Naive thymus-derived CD8-positive, alpha-beta T cell (primary cell): ENCODE measurements at places on chromosomes 12 and 14. TPM values are rescaled to one million over a fixed set of nuclear protein-coding genes. Genes with fewer than 3 reads are reported as not detected.
A peak's percentile ranks its signal among the peaks of the same experiment; 100 is the strongest.

The KRT78 gene
- not detected for polyA plus RNA-seq

The RPGRIP1 gene
- polyA plus RNA-seq, result 0.09 TPM

The DCAF5 gene
- polyA plus RNA-seq, result 73.1 TPM

The ADCY6 gene
- not detected for polyA plus RNA-seq

The ZDHHC22 gene
- not detected for polyA plus RNA-seq

The PSMA6 gene
- 378 TPM for polyA plus RNA-seq

- no peak for DNase-seq
Measured at GRCh38 chr14:85482552-85482951, 47.4 kb upstream of the FLRT2 start.

GRCh38 chr12:1373901-1374735, 220.3 kb downstream of the FBXL14 start:
- no peak for DNase-seq

- DNase-seq, result no peak
Measured at GRCh38 chr14:56162476-56162875, 44.3 kb downstream of the PELI2 start.

DNA sequence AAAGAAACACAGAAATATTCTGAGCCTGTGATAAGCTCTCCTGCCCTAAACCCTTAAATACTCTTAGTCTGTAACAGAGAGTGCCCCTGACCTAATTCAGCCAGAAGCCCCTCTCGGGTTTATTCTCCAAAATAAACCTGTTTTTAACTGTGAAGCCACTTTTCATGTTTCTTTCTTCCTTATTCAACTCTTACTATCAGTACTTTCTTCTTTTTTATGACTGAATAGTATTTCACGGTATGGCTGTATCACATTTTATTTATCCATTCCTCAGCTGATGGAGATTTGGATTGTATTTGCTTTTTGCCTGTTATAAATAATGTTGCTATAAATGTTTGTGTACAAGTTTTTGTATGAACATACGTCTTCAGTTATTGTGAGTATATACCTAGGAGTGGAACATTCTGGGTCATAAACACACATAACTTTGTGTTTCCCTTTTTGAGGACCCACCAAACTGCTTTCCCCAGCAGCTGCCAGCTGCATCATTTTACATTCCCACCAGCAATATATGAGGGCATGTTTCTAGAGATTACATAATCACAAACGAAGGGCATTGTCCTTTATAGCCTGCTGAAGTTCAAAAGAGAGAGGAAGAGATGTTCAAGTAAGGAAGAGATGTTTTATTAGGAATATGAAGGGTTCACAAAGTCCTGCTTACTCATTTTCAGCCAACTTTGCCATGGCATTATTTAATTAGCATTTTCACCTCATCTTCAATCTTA, 199.4 kb upstream of the NUDT4 start:
- DNase-seq, result no peak

DNA sequence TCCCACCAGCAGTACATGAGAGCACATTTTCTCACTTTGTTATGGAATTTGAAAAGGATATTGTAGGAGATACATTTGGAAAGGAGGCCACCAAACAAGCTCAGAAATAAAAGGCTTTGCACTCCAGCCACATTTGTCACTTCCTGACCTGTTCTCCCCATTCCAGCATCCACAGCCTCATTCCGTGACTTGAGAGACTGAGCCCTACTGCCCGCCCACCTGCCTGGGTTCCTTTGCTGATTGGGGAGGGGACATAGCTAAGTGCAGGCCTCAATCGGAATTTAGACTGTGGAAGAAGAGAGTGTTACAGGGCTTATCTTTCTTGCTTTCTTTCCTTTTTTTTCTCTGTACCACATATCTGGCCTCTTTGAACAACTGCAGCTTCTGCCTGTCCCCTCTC, 735.4 kb upstream of the TMEM132C start:
- no peak for DNase-seq

DNA sequence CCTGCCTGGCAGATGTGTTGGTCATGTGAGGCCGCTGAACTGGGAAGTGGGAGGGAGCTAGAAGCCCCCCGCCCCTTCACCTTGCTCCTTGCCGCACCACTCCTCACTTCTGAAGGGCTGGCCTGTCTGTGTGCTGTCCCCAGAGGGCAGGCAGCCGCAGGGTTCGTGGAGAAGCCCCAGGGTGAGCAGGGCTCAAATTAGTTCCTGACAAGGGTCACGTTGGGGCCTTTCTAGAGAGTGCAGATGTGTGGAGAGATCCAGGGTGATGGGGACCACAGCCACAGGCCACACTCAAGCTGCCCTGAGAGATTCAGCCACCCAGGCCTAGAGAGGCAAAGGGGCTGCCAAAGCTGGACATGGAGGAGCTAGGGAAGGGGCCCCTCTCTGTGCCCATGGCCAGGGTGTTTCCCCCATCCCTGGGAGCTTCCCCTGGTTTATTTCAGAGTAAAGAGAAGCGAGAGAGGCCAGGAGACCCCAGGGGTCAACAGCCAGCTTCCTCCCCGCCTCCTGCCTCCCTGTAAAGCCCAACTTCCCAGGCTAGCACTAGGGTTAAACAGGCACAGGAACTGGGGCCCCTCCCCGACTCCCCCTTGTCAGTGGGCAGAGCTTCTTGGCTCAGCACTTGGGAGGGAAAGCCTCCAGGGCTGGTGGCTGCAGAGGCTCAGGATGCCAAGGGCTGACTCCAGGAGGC, 16.2 kb downstream of the SLC25A29 start:
- no peak for DNase-seq

DNA sequence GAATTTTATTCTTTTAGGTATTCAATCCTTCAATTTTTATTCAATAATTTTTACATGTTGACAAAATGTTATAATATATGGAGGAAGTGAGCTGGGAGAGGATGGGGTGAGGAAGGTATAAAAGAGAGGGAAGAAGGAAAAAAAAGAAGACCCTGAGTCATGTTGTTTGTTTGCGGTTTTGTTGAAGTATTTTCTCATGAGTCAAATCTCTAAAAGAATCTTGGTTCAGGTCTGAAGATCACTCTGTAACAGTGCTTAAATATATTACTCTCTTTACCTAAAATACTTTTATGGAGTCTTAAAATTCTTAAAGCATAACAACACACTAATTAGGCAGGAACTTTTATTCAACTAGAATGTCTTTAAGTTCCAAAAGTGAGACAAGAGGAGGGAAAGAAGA, 489.6 kb upstream of the GARIN6 start:
- no peak for DNase-seq

- DNase-seq, result peak; percentile 39
Measured at GRCh38 chr14:76876076-76876475, 49.9 kb downstream of the LRRC74A start.

GRCh38 chr14:72747652-72748051, 146.2 kb downstream of the DPF3 start:
- no peak for DNase-seq

DNA sequence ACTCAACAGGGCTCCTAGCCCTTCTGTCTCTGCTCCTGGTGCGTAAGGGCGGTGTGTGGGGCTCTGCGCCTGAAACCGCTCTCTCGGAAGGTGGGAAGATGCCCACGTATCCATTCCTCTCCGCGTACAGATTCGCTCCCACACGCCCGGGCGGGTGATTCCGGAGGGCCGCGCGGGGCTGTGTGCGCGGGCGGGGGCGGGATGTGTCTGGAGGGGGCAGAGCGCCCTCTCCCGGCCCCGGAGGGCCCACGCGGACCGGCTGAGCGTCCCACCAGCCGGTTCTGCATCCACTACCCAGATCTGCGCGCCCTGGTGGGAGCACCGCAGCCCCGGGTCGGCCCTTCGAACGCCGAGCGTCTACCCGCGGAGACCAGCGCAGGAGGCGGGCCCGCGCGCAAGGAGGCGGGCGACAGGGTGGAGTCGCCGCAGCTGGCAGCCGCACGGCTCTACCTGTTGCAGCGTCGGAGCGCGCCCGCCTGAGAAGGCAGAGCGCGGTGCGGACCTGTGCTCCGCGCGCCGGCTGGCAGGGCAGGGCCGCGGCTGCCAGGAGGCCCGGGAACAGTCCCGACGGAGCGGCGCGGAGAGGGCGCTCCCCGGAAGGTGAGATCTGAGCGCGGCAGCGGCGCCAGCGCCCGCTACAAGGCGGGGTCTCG, 1.4 kb upstream of the KCNK13 start:
- DNase-seq, result peak; percentile 35

GRCh38 chr12:67099858-67100257, 169.3 kb upstream of the CAND1 start:
- no peak for DNase-seq

DNA sequence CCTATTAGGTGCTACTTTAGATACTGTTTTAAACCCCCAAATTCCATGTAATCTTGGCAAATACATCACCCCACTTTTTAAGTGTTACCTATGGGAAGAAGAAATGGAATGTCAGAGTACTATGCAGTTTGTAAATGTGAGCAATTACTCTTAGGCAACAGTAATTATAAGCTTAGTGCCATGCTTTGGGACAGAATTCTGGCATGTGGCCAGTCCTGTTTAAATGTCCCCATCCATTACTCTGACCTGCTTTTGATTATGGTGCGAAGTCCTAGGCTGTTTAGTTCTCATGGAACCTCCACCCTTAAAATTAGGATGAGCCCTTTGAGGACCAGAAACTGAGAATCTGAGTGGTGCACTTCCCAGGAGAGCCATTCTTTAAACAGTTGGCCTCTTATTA, 321.4 kb upstream of the RGS6 start:
- DNase-seq, result no peak

DNA sequence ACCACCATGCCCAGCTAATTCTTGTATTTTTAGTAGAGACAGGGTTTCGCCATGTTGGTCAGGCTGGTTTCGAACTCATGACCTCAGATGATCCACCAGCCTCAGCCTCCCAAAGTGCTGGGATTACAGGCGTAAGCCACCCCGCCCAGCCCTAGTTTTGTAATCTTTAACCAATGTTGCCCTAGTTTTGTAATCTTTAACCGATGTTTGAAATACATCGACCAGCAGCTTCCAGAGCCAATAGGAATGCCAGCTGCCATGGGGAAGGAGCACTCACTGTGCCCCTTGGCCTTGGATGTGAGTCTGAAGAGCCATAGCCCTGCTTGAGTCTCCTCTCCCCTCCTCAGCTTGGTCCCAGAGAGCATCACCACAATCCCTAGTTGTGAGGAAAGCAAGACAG, 209.3 kb upstream of the RGS6 start:
- no peak for DNase-seq

DNA sequence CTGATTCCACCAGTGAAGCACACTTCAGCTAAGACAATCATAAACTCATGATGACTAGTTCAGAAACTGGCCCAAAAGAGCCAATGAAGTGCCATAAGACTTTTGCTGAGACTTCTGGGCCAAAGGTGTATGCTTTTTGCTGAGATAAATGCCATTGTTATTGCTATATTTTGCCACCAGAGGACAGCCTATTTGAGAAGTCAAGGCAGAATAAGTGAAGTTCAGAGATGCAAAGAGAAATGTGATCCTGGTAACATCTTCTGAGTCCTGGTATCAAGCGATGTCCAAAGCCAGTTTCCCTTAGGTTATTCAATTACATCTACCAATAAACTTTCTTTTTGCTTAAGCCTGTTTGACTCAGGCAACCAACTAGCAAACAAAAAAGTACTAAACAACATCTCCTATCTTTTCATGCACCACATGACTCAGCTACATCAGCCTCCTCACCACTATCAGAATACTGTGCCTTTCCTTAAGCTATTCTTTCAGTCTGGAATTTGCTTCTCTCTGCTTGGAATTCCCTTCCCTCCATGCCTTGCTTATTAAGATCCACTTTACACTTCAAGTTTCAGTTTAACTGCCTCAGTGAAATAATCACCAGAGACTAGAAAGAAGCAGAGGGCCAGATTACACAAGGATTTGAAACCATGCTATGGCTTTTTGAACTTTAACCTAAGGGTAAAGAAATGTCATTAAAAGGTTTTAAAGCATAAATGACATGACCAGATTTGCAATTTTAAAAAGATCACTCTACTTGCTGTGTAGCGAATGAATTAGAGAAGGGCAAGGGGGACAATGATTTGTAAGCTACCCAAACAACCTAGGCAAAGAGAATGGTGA, 14.0 kb downstream of the CRY1 start:
- no peak for DNase-seq

DNA sequence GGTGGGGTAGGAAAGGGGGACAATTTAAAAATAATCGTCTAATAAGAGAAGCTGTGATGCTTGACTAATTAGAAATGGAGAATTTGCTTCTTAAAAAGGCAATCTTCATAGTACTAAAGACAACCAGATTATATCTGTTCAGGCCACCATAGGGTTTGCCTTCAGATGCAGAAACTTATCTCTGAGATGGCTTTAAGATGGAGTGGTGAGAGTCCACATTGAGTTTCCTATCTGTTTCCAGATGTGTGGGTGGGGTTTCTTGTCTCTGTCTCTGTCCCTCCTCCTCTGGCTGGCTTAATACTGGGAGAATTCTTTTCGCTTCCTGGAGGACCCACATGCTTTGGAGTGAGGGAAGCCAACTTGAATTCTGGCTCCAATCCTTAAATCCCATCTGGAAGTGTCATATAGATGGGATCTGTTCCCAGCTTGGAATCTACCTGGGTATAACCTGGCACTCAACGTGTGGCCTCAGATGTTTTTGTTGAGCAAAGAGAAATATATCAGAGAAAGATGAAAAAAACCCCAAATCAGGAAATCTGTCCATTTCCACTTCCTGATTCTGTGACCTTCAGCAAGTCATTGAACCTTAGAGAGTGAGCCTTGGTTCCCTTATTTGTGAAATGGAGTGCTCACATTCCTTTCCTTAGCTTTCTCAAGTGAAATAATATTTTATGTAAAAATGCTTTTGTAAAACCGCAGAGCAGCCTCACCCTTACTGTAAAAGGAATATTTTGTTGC, 66.4 kb downstream of the CHST11 start:
- DNase-seq, result no peak

GRCh38 chr14:51431741-51432140, 191.7 kb downstream of the TMX1 start:
- no peak for DNase-seq

- no peak for DNase-seq
Measured at GRCh38 chr12:131043401-131043871, 89.7 kb downstream of the ADGRD1 start.

GRCh38 chr12:50402264-50403000, 1.7 kb downstream of the LARP4 start:
- no peak for DNase-seq

GRCh38 chr12:89827592-89827991, 119.0 kb upstream of the ATP2B1 start:
- no peak for DNase-seq

DNA sequence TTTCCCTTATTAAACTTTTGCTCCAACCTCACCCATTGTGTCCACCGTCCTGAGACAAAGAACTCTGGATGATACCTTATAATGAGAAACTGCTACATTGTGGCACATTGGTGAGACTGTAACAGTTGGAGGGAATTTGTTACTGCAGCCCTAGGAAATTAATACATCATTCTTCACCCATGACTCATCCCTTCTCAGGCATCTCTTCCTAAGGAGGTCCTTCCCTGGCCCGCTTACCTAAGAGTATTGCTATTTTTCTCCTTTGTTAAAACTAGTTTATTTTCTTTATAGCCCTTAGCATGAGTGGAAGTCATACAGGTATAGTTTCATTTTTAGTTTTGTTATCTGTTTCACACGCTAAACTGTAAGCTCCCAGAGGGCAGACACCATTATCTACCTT, 87.1 kb downstream of the TMEM260 start:
- DNase-seq, result no peak

- DNase-seq, result no peak
Measured at GRCh38 chr12:92271341-92271740, 125.7 kb upstream of the BTG1 start.

- DNase-seq, result no peak
Measured at GRCh38 chr12:62530596-62530995, 64.0 kb downstream of the MON2 start.

- no peak for DNase-seq
Measured at GRCh38 chr12:561908-562593, 101.2 kb downstream of the NINJ2 start.
